ENCODE measurements at places on chromosomes 12 and 14.

DNA sequence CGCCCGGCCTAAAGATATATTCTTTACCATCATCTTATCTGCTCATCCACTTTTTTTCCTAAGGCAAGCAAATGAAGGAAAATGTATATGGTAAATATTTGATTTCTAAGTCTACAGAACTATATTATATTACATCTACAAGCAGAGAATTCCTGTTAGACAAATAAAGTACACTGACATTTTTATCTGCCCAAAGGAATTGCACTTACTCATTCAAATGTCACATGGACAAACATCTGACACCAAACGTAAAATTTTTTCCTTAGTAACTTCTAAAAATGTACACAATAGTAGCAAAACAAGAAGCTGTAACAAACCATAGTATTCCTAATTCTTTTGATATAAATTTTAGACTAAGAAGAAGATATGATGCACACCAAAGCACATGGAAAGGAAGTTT is 51.0 kb downstream of the SPPL3 start:
- DNase-seq, result no peak

DNA sequence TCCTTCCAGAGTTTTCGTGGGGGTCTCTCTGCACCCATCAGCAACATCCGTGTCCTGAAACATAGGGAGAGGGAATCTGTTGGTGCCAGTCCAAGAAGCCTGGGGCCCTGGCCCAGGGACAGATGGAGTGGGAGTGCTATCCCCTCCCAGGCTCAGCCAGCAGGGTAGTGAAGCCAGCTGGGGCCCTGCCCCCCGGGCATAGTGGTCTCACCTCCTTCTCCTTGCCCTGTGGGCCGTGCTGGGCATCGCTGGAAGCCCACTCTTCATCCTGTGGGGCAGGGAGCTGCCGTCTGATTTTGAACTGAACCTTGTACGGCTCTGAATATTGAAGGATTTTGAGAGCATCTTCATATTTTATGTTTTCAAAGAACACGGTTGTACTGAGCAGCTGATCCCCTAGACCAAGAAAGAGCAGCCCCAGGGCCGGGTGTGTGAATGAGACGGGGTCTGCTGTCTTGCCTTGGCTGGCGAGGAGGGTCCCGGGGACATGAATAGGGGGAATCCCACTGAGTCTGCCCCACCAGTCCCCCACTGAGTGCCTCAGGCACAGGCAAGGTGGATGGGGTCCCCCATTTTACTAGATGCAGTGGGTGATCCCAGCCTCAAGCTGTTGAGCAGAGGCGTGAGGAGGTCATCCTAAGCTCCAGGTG is 23.3 kb downstream of the AHNAK2 start:
- no peak for DNase-seq

DNA sequence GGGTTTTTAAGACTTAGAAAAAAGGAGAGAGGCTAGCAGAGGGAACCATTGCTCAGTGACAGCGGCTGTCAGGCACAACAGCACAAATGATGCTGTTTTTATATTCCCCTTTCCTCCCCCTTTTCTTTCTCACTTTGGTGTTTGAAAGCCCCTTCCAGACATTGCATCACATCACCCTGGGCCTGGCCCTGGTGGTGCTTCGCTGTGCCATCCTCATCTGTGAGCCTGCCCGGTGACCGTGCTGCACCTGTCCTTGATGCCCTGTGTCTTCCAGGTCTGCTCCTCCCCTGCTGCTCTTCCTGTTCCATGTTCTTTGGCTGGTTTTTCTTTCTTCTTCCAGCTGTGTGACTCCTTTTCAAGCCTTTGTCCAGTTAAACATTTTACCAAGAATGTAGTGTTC is 24.8 kb downstream of the KLC1 start:
- no peak for DNase-seq

DNA sequence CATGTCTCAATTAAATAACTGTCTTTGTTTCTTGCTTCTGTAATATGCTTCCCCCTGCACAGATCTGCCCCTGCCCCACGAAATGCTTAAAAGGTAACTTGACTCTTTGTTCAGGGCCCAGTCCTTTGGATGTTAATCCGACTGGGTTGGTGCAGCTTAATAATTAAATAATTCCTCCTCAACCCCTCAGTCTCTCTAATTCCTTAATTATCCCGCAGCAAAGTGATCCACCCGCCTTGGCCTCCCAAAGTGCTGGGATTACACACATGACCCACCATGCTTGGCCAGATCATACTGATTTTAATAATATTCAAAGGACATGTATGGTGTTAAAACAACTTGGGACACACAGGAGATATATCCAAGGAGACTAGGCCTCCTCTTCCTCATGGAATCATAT is 18.2 kb upstream of the ANAPC7 start:
- no peak for DNase-seq

GRCh38 chr12:19771858-19772257 is 332.6 kb downstream of the AEBP2 start:
- DNase-seq, result no peak

DNA sequence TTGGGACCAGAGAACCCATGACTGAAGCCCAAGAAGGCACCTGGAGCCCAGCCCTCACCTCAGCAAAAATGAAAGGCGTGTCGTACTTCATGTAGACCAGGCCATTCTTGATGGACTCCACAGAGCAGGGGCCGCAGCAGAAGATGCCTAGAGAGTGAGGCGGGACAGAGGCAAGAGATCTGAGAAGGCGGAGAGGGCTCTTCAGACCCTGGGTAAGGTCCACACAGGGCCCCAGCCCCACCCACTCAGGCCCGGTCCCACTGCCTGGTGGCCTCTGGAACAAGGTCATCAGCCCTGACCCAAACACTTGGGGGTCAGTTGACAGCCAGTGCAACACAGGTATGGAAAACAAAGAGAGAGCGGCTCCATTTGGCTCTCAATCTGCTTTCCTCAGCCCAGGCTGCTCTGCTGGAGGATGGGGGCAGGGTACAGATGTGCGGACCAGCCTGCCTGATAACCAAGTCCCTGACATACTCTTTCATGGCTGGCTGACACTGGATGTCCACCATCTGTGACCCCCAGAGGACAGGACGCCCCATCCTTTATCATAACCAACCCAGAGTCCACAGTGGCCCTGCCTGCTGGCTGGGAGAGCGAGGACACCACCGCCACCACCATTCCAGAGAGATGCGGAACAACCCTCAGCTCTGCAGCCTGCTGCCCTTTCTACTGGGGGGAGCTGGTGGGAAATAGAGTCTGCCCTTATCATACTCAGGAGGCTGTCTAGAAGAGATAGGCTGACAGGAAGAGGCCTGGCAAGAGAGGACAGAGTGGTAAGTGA is 6.9 kb downstream of the TGM1 start:
- no peak for DNase-seq

DNA sequence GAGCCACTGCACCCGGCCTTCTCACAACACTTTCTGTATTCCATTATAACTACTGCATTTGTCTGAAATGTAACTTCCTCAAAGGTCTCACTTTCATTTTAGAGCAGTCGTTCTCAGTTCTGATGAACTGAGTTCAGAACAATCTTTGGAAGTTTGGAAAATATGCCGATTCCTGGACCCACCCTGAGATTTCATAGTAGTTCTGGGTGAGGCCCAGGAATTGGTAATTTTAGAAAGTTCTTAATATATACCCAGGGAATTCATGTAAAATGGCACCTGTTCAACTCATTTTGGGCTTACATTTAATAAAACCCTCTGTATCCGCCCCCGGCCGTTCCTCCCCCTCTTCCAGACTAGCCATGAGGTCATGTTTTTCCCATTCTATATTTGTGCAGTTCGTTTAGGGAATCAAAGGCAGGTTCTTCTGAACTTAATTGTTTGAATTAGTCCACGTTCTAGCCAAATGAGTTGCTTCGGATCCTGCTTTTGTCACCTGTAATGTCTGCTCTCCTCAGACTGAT is 5.9 kb downstream of the GSG1 start:
- DNase-seq, result no peak

Data from foreskin keratinocyte (primary cell).